GM23338 (cell line): ENCODE measurements at places on chromosomes 2 and 18. TPM values are rescaled to one million over a fixed set of nuclear protein-coding genes. Genes with fewer than 3 reads are reported as not detected.

- H3K36me3 ChIP-seq, result no peaks in the 10 kb centered on the region
- H3K4me1 ChIP-seq, result peaks cover 11% of the 10 kb centered on the region
- no peaks in the 10 kb centered on the region for H3K27me3 ChIP-seq
- no peak overlapping the region for H3K4me3 ChIP-seq
- no peak for DNase-seq
Measured at GRCh38 chr18:361100-361732, 93.4 kb upstream of the THOC1 start.

DNA sequence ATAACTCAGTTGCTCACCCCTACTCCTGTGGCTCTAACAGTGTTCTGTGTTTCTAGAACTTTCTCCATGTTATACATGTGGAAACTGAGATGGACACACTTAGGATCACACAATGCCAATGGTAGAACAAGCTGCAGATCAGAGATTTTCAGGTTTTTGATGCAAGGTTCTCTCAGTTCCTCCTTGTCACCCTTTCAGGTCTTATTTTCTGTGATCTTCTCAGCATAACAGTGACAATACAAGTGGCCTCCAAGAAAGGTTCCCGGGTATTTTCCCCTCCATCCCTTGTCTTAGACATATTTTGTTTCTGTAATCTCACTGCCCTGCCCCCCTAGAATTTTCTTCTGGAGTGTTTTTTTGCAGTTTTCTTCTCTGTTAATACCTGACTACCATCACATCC, 6.2 kb upstream of the MGAT5 start:
- H3K4me3 ChIP-seq, result no peak overlapping the region
- no peak for DNase-seq
- no peaks in the 10 kb centered on the region for H3K27me3 ChIP-seq
- no peak overlapping the region for H3K27ac ChIP-seq
- no peaks in the 10 kb centered on the region for H3K36me3 ChIP-seq

DNA sequence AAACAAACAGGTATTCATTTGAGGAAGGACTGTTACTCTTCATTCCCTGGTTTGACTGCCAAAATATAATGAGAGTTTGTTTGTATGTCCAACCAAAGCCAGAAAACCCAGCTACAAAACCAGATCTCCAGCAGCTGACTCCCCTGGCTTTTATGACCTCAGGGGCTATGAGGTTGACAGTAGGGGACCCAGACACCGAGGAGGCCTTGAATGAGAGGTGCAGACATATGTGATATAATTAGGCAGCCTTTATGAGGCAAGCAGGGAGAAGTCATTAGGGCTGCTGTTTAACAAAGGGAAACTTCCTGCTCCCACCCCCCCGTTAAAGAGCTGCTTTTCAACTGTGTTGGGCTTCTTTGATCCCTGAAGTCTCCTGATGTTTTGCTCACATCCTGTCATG, 236.7 kb downstream of the SLC4A3 start:
- H3K36me3 ChIP-seq, result no peaks in the 10 kb centered on the region
- H3K4me1 ChIP-seq, result no peaks in the 10 kb centered on the region
- DNase-seq, result no peak
- H3K4me3 ChIP-seq, result no peak overlapping the region
- H3K27me3 ChIP-seq, result no peaks in the 10 kb centered on the region

Gene TMEM169
- total RNA-seq, result 3.9 and 8.0 TPM in 2 replicates

GRCh38 chr2:224309176-224309575, 92.7 kb downstream of the FAM124B start:
- DNase-seq, result no peak
- no peak overlapping the region for H3K27ac ChIP-seq
- H3K4me1 ChIP-seq, result peaks cover 18% of the 10 kb centered on the region
- H3K27me3 ChIP-seq, result no peaks in the 10 kb centered on the region
- no peaks in the 10 kb centered on the region for H3K36me3 ChIP-seq

GRCh38 chr2:161952783-161953191, 121.2 kb downstream of the DPP4 start:
- no peak for DNase-seq
- H3K4me3 ChIP-seq, result no peak overlapping the region
- H3K27me3 ChIP-seq, result no peaks in the 10 kb centered on the region
- H3K4me1 ChIP-seq, result 0 out of 2 replicates have a peak, but pooled peaks cover 4% of the 10 kb centered on the region
- H3K27ac ChIP-seq, result no peak overlapping the region
- no peaks in the 10 kb centered on the region for H3K36me3 ChIP-seq

DNA sequence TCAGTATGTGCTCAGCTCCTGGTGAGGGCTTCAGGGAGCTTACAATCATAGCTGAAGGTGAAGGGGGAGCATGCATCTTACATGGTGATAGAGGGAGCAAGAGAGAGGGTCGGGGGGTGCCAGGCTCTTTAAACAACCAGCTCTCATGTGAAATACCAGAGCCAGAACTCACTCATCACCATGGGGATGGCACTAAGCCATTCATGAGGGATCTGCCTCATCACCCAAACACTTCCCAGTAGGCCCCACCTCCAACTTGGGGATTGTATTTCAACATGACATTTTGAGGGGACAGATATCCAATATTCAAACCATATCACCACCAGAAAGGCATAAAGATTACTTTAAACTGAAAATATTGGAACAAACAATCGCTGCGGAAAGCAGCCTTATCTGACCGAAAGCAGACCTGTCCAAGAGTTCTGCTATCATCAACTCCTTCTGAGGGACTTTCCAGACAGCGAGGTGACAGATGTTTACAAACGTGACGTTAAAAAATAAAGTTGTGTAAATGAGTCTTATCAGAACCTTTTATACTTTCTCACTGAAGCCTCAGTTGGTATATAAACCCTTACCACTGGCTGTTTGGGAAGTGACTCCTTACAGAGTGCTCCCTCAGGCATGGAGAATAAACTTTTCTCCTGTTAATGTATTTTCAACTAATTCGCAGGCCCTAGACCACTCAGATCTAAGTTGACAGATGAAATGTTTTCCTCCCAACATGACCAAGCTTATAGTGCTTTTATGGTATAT, 35.5 kb upstream of the PTH2R start:
- no peak for DNase-seq
- no peaks in the 10 kb centered on the region for H3K27me3 ChIP-seq
- no peaks in the 10 kb centered on the region for H3K36me3 ChIP-seq

GRCh38 chr2:15042801-15043217, 410.3 kb downstream of the LRATD1 start:
- no peak overlapping the region for H3K4me3 ChIP-seq
- H3K4me1 ChIP-seq, result peaks cover 31% of the 10 kb centered on the region
- no peak for DNase-seq
- H3K27ac ChIP-seq, result no peak overlapping the region
- no peaks in the 10 kb centered on the region for H3K27me3 ChIP-seq

Gene RUFY4
- 0.04 TPM in 1 of 2 replicates, not detected in the other for total RNA-seq

Gene CXCR1
- total RNA-seq, result not detected in 2 replicates

GRCh38 chr2:112798979-112799975, 15.0 kb upstream of the IL1A start:
- no peak overlapping the region for H3K27ac ChIP-seq
- H3K36me3 ChIP-seq, result no peaks in the 10 kb centered on the region
- H3K4me3 ChIP-seq, result no peak overlapping the region
- H3K4me1 ChIP-seq, result peaks cover 10% of the 10 kb centered on the region
- DNase-seq, result no peak

GRCh38 chr18:39453882-39454281, 1888.3 kb upstream of the CELF4 start:
- no peaks in the 10 kb centered on the region for H3K36me3 ChIP-seq
- no peak for DNase-seq
- no peaks in the 10 kb centered on the region for H3K4me1 ChIP-seq

DNA sequence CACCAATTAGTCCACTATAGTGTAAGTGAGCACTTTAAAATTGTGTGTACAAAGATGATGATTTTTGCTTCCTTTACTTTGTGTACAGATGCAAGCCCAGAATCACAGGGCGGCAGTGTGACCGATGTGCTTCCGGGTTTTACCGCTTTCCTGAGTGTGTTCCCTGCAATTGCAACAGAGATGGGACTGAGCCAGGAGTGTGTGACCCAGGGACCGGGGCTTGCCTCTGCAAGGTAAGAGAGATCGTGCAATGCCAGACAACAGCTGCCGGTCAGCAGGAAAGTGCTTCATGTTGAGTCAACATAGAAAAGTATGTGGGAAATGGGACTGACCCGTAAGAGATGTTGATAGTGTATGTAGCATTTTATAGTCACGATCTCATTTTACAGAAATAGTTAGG, 156.8 kb upstream of the TTC39C start:
- H3K36me3 ChIP-seq, result no peaks in the 10 kb centered on the region
- no peak overlapping the region for H3K4me3 ChIP-seq
- H3K27me3 ChIP-seq, result no peaks in the 10 kb centered on the region
- H3K4me1 ChIP-seq, result peaks cover 30% of the 10 kb centered on the region
- H3K27ac ChIP-seq, result no peak overlapping the region

Gene CMPK2
- total RNA-seq, result 0.12 and 0.56 TPM in 2 replicates

GRCh38 chr2:207606829-207607228, 18.4 kb downstream of the METTL21A start:
- no peak overlapping the region for H3K27ac ChIP-seq
- no peaks in the 10 kb centered on the region for H3K27me3 ChIP-seq
- H3K4me3 ChIP-seq, result no peak overlapping the region
- no peaks in the 10 kb centered on the region for H3K4me1 ChIP-seq
- peaks cover 11% of the 10 kb centered on the region; the same call in 1 of the 2 replicates for H3K36me3 ChIP-seq
- DNase-seq, result no peak

- no peaks in the 10 kb centered on the region for H3K27me3 ChIP-seq
- H3K27ac ChIP-seq, result no peak overlapping the region
- H3K36me3 ChIP-seq, result no peaks in the 10 kb centered on the region
- no peak for DNase-seq
- H3K4me3 ChIP-seq, result no peak overlapping the region
- H3K4me1 ChIP-seq, result no peaks in the 10 kb centered on the region
Measured at GRCh38 chr2:18940184-18940583, 350.8 kb upstream of the NT5C1B start.

Gene SLC35G4
- not detected in 2 replicates for total RNA-seq

DNA sequence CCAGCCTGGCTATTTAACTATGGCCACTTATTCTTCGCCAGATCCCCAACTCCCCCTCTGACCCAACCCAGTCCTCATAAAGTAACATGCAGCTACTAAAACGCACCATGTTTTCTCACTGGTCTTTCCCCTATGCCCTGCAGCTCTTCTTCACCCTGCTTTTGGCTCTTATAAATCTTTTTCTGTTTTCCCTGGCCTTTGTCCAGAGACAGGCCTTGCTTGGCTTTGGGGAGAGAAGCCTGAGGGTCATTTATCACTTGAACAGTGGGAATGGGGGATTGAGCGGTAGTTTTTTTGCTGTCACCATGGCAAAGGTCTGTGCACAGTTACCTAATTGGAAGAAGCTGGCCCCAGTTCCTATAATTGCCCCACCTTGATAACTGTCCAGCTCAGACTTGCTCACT, 202.9 kb upstream of the NT5C1B start:
- H3K4me1 ChIP-seq, result no peaks in the 10 kb centered on the region
- H3K36me3 ChIP-seq, result no peaks in the 10 kb centered on the region
- H3K4me3 ChIP-seq, result no peak overlapping the region
- DNase-seq, result no peak
- no peak overlapping the region for H3K27ac ChIP-seq
- H3K27me3 ChIP-seq, result no peaks in the 10 kb centered on the region

Gene RAX
- total RNA-seq, result 0.03 and 0.08 TPM in 2 replicates

Gene OTOS
- not detected in 2 replicates for total RNA-seq

Gene CRYBA2
- total RNA-seq, result not detected in 2 replicates

- no peaks in the 10 kb centered on the region for H3K27me3 ChIP-seq
- H3K4me1 ChIP-seq, result no peaks in the 10 kb centered on the region
- H3K36me3 ChIP-seq, result 0 out of 2 replicates have a peak, but pooled peaks cover 6% of the 10 kb centered on the region
- H3K27ac ChIP-seq, result no peak overlapping the region
- no peak for DNase-seq
Measured at GRCh38 chr2:120150040-120150482, 73.1 kb downstream of the TMEM185B start.

DNA sequence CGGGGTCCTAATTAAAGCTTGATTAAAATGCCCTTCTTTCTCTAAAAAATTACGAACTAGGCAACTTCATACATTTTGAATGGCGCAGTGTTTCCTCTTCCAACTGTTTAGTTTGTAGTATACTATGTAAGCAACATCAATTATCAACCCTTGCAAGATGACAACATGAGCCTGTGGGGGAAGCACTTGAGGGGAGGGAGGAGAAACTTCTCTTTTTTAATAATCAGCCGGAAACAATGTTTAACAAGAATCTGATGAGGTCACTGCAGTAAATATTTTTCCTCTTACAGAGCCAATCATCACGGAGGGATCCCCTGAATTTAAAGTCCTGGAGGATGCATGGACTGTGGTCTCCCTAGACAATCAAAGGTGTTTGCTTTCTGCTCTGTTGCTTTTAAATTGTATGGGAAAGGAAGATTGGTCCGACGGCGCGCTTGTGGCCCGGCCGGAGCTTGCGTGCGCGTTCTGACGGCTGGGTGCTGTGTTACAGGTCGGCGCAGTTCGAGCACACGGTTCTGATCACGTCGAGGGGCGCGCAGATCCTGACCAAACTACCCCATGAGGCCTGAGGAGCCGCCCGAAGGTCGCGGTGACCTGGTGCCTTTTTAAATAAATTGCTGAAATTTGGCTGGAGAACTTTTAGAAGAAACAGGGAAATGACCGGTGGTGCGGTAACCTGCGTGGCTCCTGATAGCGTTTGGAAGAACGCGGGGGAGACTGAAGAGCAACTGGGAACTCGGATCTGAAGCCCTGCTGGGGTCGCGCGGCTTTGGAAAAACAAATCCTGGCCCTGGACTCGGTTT, 5.3 kb upstream of the DLX1 start:
- no peak overlapping the region for H3K27ac ChIP-seq
- H3K36me3 ChIP-seq, result no peaks in the 10 kb centered on the region
- DNase-seq, result peak; percentile 52
- peaks cover 53% of the 10 kb centered on the region for H3K4me1 ChIP-seq
- peaks cover 91% of the 10 kb centered on the region for H3K27me3 ChIP-seq
- H3K4me3 ChIP-seq, result peak overlapping the region; percentile 52

DNA sequence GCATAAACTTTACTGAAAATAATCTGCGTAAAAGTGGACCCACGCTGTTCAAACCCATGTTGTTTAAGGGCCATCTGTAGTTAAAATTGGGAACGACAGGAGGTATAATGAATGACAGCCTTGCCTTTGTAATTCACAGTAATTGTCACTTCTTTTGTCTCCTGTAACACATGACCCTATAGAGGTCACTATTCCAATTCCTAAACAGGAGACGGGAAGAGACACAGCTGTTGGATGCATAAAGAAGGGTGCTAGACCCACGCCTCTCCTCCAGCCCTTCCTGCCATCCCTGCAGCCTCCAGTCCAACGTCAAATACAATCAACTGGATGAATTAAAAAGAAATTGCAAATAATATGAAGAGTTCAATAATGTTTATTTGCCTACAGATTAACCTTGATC, 63.1 kb upstream of the NFATC1 start:
- no peaks in the 10 kb centered on the region for H3K4me1 ChIP-seq
- no peak overlapping the region for H3K4me3 ChIP-seq
- H3K27me3 ChIP-seq, result no peaks in the 10 kb centered on the region
- peak; percentile 16 for DNase-seq
